ENCODE measurements at places on chromosomes 7 and 10. TPM values are rescaled to one million over a fixed set of nuclear protein-coding genes. Genes with fewer than 3 reads are reported as not detected.

The NPC1L1 gene
- 0.17 TPM for total RNA-seq

- DNase-seq = no peak
Observed at GRCh38 chr7:67882843-67883242, 886.2 kb downstream of the TYW1 start.

DNA sequence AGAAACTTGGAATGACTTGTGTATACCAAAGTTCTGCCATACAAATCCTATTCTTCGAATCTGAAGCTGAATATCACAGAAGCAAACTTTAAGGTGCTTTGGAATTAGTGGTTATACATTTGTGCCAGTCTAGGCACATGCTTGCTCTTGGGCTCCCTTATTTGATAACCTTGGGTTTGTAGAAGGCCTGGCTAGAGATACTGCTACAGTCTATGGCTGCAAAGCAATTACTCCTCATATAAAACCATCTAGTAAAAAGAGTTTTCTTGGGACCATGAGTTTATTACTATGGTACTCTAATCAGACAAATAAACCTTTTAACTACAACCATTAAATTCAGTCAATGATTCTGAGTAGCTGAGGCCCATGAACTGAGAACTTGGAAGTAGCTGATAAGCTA is 92.5 kb upstream of the SLC13A1 start:
- no peak for DNase-seq

DNA sequence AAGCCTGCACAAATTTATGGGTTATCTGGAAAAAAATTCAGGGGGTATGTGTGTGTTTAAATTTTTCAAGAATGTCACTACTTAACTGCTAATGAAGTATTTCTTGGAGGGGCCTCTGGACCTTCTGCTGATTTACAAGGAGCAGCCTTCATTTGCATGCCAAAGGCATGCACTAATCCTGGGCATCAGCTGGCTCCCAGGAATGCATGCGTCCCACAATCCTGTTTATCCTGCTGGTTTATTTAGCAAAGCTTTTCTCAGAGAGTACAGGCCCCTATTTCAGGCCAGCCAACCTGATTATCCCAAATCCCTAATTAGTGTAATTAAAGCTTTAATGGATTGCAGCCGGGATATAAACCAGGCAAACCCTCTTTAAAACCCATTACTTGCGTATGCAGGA is 170.4 kb downstream of the TAX1BP1 start:
- no peak for DNase-seq

DNA sequence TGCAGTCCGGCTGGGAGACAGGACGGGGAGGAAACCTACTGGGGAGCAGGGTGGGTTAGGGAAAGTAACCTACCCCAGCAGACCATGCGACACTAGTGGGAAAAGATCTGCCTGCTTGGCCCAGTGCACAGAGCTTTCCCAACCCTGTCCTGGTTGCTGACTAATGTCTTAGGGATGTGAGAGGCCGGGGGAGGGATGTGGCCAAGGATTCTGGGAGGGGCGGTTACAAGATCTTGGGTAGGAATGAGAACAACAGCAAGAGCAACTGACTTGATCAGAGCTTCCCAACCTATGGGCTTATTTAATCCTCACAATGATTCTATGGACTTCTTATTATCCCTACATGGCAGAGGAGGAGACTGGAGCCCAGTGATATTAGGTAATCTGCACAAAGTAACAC is 24.0 kb upstream of the EIF5AL1 start:
- no peak for DNase-seq

DNA sequence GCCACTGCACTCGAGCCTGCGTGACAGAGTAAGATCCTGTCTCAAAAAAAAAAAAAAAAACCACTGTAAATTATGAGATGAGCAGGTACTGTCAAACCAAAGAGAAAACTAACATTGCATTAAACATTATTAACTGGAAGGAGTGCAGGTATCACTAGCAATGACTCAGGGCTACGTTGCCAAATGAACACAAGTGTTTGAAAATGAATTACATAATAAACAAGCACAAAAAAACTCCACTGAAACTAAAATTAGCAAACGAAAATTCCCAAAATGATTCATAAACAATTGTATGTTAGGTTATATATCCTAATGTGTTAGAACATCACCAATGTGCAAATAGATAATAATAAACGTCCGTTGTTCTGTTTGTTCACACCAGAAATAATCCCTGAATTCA is 42.8 kb downstream of the NSUN6 start:
- DNase-seq = no peak

DNA sequence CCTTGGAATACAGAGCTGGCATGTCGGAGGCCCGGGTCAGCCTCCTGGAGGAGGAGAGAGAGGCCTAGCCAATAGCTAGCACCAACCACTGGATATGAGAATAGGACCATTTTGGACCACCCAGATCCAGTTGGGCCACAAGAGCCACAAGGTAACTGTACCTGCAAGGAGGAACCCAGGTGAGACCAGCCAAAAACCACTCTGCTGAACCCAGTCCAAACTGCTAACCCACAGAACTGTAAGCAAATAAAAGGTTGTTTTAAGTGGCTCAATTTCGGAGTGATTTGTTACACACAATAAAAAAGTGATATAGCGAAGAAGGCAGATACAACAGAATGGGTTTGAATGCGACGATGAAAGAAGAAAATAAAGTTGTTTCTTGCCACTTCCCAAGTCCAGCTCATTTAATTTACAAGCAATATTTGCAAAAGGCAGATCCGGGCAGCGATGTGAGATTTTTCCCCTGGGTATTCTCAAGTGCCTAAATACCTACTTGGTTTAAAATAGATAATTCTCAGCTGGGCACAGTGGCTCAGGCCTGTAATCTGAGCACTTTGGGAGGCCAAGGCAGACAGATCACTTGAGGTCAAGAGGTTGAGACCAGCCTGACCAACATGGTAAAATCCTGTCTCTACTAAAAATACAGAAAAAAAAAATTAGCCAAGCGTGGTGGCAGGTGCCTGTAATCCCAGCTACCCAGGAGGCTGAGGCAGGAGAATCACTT is 23.1 kb downstream of the ZNF467 start:
- DNase-seq = no peak

GRCh38 chr10:5588603-5589002 is 63.8 kb downstream of the CALML3 start:
- DNase-seq = peak; percentile 47

The NKX1-2 gene
- total RNA-seq = not detected

DNA sequence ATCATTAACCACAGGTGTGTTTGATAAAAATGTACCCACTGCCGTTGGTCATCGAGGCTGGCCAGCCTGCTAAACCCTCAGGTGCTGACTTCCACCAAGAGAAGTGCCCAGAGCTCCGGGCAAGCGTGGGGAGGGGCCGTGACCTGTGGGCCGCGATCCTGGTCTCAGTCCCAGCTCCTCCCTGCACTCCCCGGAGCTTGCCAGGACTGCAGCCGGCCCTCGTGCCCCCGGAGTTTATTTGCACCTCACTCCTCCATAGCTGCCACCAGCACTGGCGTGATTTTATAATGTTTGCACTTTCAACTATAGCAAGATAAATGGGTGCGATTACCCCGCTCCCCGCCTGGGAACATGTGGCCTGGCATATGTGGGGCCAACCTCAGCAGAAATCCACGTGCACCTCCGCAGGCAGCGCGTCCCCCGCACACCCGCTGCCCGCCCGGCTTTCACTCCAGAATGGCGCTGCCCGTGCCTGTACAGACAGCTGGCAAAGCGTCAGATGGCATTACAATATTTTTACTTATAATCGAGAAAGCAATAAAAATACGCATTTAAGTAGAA is 30.8 kb downstream of the UNCX start:
- no peak for DNase-seq

The PIP gene
- not detected for total RNA-seq

GRCh38 chr7:149459540-149460452 is 1.1 kb downstream of the ZNF777 start:
- no peak for DNase-seq
